ENCODE measurements at places on chromosomes 6 and 20.

DNA sequence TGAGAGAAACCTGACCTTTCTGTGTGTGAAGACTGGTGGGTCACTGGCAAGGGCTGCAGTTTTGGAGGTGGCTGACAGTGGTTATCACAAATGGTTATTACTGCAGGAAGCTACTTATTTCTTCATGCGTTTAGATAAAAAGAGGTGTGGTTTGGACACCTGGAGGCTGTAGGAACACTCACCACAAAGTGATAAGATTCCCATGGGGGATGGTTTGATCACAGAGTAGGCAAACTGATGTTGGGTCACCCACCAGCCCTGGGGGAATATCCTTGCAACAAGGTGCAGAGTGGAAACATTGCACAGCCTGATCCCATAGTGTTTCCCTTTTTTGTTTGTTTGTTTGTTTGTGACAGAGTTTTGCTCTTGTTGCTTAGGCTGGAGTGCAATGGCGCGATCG is 33.9 kb upstream of the RNGTT start:
- no peak for DNase-seq

DNA sequence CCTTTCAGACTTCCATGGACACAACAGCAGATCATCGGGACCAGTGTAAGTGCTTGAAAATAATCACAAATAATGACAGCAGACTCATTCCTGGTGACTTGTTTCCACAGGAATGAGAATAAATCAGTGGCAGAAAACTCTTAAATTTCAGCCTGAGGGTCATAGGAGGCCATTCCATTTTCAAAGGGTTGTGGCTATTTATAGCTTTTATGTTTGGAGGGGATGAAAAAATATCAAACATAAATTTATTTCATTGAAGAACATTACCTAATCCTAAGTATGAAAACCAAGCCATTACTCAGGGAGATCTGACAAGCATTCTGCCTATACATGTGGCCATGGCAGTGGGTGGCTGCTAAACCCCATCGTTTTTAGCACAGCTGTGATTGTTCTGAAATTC is 173.6 kb upstream of the CNR1 start:
- DNase-seq = no peak

DNA sequence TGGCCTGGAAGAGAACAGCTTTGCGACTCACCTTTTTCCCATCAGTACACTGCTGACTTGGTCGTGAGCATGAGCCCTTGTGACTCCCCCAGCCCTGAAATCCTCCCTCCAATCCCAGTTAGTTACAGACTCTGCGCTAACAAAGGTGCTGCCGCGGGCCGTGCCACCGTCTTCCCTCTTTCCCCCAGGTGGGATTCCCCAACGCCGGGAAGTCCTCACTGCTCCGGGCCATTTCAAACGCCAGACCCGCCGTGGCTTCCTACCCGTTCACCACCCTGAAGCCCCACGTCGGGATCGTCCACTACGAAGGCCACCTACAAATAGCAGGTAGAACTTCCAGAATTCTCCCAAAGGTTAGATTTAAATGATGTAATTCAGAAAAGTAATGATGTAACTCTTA is 16.1 kb downstream of the MTG2 start:
- DNase-seq = no peak

DNA sequence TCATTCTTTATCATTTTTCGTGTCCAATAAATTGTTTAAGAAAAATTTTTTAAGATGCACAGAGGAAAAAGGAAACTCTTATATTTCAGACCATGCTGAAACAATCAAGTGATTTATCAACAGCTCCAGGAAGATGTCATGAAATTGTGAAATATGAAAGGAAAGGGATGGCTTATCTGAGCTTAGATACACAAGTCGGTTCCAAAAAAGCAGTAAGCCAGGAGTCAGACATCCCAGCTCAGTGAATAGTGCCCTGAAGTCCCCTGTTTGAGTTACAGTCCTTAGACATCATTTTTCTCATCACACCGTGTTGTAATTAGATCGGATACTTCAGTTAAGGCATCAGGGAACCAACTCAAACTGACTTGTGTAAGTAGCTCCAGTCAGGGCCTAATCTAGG is 91.0 kb upstream of the SSTR4 start:
- DNase-seq = no peak

DNA sequence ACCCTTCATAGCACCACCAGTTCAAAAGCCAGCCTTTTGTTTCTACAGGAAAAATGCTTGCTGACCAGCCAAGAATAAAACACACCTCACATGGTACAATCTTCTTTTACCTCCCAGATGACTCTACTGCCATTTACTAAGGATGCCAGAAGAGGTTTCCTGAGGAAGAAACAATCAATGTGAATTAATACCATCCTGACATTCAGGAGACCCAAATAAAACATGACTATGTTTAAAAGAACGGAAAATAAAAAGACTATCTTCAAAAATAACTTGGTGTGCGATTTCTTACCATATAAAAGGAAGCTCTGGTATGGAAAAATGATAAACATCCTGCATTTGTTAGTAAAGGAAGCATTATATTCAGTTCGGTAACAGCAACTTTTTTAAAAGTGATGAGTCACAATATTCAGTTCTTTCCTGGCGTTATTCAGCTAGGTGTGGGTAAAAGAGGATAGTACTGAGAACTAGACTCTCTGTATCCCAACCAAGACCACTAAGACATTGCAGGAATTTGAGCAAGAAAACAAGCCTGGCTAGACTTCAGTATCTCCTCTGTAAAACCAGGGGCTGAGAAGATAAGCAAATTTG is 16.3 kb downstream of the COL21A1 start:
- DNase-seq = no peak

- DNase-seq = no peak
Measured at GRCh38 chr6:44920952-44921491, 407.1 kb upstream of the RUNX2 start.

DNA sequence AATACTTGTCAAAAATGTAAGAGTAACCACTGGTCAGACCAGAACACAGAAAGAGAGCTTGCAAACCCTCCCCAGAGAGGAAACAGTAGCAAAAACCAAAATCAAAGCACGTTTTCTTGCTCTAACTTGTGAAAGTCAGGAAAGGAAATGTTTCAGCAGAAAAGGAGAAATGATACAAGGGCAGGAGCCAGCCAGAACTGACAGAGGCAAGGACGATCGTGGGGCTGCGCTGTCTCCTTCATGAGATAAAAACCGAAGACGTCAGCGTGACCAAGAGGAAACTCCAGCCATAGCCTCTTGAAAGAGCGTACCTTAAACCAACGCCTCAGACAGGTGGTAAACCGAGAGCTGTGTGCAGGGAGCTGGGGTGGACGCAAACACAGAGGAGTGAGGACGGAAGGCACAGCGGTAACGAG is 27.5 kb downstream of the LAMA5 start:
- no peak for DNase-seq

DNA sequence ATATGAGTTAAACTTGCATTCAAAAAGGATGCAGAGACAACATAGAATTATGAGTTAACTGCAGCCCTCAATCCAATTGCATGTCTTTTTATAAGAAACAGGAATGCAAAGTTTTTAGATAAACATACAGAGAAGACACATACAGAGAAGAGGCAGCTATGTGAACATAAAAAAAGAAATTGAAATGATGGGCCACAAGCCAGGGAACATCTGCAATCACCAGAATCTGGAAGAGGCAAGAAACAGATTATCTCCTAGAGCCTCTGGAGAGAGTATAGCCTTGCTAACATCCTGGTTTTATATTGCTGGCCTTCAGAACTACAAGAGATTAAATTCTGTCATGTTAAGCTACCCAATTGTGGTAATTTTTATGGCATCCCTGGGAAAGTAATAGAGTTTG is 257.2 kb upstream of the EYS start:
- DNase-seq = no peak

- peak; percentile 87 for DNase-seq
Measured at GRCh38 chr6:136788069-136788902, 4.0 kb downstream of the MAP3K5 start.

- peak; percentile 95 for DNase-seq
Measured at GRCh38 chr20:26163890-26164289, 467.2 kb upstream of the ZNF337 start.
